ENCODE measurements at places on chromosomes 2 and 18.
A peak's percentile ranks its signal among the peaks of the same experiment; 100 is the strongest.

GRCh38 chr2:45809205-45809604 lies 157.7 kb downstream of the PRKCE start:
- no peak for DNase-seq

- no peak for DNase-seq
These were observed 141.6 kb downstream of the HDAC4 start for GRCh38 chr2:239259173-239259572.

- no peak for DNase-seq
These were observed 1.8 kb downstream of the ATP8B1 start for GRCh38 chr18:57801325-57801724.

DNA sequence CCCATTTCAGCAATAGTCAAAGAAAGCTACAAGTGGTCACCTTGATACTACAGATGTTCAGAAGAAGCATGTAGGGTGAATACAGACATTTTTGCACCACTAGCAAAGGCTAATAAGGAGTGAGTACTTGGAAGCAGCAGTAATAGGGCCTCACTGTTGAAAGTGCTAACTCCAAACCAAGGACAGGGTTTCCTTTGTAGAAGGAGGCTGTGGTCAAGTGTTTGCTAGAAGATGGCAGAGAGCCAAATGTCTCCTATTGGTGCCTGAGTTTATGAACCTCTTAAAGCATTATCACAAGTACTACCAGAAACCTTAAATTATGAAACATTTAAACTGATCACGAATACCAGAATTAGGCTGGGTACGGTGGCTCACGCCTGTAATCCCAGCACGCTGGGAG lies 308.1 kb downstream of the ZEB2 start:
- no peak for DNase-seq

GRCh38 chr2:191617575-191617974 lies 60.4 kb upstream of the NABP1 start:
- DNase-seq, result peak; percentile 54

DNA sequence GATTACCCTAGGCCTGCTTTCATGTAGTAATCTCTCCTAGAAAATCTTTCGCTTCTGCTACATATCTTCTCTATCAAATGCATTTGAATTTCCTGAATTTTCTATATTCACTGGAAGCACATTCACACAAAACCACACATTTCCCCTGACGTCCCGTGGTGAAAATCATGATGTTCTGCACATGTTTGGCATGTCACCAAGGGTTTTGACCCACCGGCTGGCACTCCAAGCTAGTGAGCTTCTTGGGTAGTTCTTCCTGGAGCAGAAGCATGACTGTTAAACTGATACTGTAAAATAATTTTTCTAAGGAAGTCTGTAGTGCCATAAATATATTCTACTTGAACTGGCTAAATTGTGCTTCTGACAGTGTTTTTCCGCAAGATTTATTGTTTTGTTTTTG lies 510.1 kb upstream of the SLC8A1 start:
- no peak for DNase-seq

GRCh38 chr2:230905448-230906421 lies 19.3 kb downstream of the GPR55 start:
- DNase-seq, result peak; percentile 24

DNA sequence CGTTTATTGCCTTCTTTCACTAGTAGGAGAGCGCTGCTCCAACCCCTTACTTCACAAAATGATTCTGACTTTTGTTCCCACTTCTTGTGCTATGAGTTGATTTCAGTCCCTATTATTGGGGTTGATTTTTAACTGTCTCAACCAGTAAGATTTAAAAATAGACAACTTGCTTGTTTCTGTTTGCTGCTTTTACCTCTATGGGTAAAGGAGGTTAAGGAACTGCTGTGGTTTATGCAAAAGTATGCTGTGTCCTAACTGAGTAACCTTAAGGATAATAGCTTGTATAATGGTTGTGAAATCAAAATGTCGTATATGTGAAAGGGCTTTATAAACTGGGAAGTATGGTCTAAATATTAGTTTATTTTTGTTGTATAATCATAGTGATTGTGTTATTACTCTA lies 22.6 kb downstream of the ALMS1 start:
- no peak for DNase-seq

DNA sequence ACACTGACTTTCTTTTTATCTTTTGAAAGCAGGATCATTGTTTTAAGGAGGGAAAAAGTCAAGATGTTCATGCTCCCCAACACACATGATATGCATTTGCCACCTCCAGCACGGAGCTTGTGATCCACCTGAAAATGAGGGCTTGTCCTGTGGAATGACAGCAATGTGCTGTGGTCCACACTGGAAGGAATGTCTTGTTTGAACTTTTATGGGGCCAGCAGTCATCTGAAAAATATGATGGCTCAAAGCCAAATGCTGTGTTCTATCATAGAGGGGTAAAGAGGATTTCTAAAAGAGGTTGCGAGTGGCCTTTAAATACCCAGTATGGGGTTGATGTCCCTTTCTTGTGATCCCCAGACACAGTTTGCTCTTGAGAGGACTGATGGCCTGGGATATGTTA lies 226.5 kb upstream of the SPRED2 start:
- no peak for DNase-seq

GRCh38 chr2:53881360-53881759 lies 21.6 kb upstream of the GPR75 start:
- DNase-seq, result no peak

- DNase-seq, result peak; percentile 32
These were observed 55.4 kb downstream of the CDC42EP3 start for GRCh38 chr2:37615804-37616676.

DNA sequence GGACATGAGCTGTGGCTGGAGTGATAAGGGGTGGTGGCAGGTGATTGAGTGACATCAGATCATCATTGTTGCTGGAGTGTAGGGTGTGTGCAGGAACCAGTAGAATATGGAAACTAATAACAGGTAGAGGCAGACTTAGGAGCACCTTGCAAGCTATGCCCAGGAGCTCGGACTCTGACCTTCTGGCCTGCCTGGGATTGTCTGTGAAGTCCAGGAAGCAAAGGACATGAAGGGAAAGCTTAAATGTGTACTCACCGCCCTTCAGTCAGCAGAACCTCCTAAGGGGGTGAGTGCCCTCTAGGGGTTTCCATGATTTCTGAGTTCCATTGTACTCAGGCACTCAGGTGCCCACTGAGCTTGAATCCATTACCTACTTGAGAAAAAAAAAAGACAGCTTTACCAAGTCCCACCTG lies 104.2 kb downstream of the CRIM1 start:
- DNase-seq, result no peak

DNA sequence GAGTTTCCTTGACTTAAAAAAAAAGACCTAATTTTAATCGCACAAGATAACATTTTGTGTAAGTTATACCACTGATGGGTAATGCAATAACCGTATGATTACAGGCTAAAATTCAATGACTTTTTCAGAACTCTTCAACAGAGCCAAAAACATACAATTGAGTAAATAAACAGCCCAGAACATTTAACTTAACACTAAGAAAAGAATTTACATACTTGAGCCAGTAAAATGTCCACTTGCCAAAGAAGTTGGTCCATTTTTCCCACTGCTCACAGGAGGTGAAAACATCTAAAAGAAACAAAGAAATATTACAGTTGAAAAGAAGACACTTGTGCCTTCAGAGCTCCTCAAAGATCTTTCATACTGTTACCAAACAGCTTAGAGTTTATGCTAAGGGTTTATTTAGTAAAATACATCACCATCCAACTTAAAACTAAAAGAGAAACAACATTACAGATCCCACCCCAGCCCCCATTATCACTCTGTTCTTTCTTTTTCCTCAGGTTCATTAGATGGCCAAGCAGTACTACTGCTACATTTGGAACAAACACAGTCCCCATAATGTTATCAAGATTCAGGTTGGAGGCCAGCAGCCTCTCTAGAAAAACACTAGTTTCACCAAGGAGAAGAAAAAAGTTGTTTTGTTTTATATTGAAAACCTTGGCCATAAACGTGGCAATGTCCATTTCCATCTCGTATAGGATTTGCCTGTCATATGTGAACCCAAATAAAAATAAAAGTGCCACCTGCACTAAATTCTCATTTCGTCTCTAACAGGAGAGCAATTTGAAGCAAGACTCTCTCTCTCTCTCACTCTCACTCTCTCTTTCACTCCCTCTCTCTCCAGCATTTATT lies 2.7 kb downstream of the TCF4 start:
- DNase-seq, result no peak

GRCh38 chr2:6290217-6291015 lies 575.3 kb downstream of the CMPK2 start:
- no peak for DNase-seq

- no peak for DNase-seq
These were observed 40.5 kb upstream of the POLE4 start for GRCh38 chr2:74917702-74918619.

- no peak for DNase-seq
These were observed 73.5 kb downstream of the EMX1 start for GRCh38 chr2:72990695-72991438.

GRCh38 chr2:6915399-6915798 lies 1.8 kb upstream of the RNF144A start:
- no peak for DNase-seq

GRCh38 chr2:189338115-189338514 lies 103.2 kb upstream of the WDR75 start:
- no peak for DNase-seq

DNA sequence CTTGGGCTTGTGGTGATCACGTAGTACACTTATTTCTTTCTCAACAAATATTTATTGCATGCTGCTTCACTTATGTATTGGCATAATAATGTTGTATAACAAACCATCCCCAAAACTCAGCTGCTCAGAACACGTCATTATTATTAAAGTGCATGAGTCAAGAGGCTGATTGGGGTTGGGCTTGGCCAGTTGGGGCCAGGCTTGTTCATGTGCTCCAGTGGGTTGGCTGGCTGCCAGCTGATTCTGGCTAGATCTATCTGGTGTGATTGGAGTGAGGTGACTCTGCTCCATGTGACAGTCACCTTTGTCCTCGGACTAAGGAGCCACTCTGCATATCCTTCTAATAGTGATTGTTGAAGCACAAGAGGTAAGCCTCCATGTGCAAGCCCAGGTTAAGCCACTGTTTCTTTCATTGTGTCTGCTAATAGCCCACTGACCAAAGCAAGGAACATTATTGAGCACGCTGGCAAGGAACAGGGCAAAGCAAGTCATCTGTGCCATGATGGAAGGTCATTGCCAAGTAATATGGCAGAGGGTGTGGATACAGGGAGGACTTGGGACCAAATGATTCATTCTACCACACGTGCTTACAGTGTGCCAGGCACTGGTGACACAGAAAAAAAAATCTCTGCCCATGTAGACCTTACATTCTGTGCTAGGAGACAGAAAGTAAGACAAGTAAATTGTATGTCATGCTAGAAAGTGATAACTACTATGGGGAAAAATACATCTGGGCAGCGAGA lies 63.3 kb upstream of the TMEM182 start:
- DNase-seq, result no peak

- DNase-seq, result no peak
These were observed 776.2 kb downstream of the RNF144A start for GRCh38 chr2:7693246-7694075.

GRCh38 chr2:117217145-117217544 lies 597.3 kb upstream of the DDX18 start:
- no peak for DNase-seq

DNA sequence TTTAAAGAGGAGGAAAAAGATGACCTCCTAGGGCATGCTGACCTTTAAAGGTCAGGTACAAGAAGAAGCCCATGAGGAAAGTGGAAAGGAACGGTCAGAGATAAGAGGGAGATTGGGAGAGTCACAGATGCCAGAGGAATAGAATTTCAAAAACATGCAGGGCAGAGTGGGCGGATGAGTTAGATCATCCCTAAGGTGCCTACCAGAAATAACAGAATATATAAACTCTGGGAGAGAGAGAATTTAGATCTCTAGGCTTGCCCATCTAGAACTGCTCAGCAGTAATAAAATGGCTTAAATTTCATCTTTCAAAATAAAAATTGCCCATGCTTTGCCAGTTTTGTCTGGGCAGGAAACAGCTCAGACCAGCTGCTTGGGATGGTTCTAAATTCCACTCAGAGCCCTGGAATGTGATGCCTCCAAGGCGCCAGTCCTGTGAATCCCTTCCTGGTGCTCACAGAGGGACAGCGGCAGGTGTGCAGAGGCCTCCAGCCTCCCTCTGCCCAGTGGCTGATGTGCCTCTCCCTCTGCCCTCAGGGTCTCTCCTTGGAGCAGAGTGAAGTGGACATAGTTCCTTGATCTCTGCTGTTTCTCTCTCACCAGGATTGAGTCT lies 130.9 kb downstream of the ANTXR1 start:
- DNase-seq, result no peak

GRCh38 chr2:131038258-131039100 lies 54.8 kb downstream of the FAM168B start:
- no peak for DNase-seq

- DNase-seq, result peak; percentile 20
These were observed 14.0 kb downstream of the ALPG start for GRCh38 chr2:232420463-232421188.

DNA sequence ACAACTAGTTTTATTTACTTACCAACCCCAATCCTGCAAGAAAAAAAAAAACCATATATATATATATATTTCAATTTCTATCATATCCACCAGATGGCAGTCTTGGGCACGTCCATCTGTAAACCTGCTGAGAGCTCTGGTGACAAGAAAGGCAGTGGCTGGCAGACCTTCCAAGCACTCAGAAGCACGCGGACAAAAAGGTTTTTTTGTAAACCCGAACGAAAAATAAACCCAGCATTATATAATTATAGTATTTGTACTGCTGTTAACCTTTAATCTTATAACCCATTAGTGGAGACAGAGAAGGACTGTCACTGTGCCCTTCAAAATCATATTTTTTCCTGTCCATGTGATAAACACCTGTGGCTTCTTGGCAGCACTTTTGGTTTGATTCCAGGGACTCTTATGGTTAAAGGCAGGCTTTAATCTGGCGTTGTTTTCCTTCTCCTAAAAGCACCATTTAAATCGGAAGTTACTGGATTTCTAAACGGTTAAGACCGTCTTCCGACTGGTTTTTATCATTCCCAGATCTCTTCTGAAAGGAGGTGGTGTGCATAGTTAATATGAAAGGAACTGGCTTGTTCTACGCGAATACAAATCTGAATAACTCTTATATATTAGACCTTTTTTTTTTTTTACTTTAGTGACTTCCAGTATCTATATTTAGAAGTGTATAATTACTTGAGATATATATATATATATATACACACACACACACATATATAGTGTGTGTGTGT lies 31.0 kb upstream of the SLC3A1 start:
- DNase-seq, result peak; percentile 30

- no peak for DNase-seq
These were observed 40.5 kb upstream of the SALL3 start for GRCh38 chr18:78939105-78939504.

- DNase-seq, result no peak
These were observed 123.6 kb downstream of the EIPR1 start for GRCh38 chr2:3253913-3254441.

DNA sequence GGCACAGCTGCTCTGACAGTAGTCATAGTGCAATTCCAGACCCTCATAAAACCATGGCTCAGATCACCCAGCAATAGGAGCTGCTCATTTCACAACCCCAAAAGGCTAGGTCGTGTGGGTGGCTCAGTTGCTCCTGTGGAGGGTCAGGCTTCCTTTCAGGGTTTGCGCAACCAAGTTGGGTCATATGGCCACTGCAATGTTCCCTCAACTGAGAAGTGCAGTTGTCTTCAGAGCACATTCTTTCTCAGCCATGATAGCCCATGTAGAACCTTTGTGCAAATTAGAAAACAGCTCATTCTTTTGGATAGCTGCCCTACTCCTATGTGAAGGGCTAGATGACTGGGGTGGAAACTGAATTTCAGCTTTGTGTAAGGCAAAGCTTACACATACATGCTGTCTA lies 3.2 kb downstream of the SERPINB13 start:
- no peak for DNase-seq

- DNase-seq, result no peak
These were observed 149.2 kb upstream of the VWC2L start for GRCh38 chr2:214261683-214262082.

GRCh38 chr2:10759151-10759714 lies 37.8 kb downstream of the ATP6V1C2 start:
- no peak for DNase-seq

- DNase-seq, result no peak
These were observed 267.7 kb upstream of the SIX2 start for GRCh38 chr2:45276914-45277313.

Data from T-helper 1 cell (primary cell).